ENCODE measurements at places on chromosomes 16 and 17.

GRCh38 chr17:58235821-58236220 is 2.6 kb upstream of the LPO start:
- H3K4me3 ChIP-seq = no peak overlapping the region
- H3K27me3 ChIP-seq = peaks cover 36% of the 10 kb centered on the region
- H3K27ac ChIP-seq = no peak overlapping the region

GRCh38 chr16:4661661-4662060 is 31.7 kb upstream of the NUDT16L1 start:
- H3K27me3 ChIP-seq = no peaks in the 10 kb centered on the region
- H3K36me3 ChIP-seq = peaks cover 48% of the 10 kb centered on the region
- H3K4me3 ChIP-seq = peak overlapping the region; percentile 3

DNA sequence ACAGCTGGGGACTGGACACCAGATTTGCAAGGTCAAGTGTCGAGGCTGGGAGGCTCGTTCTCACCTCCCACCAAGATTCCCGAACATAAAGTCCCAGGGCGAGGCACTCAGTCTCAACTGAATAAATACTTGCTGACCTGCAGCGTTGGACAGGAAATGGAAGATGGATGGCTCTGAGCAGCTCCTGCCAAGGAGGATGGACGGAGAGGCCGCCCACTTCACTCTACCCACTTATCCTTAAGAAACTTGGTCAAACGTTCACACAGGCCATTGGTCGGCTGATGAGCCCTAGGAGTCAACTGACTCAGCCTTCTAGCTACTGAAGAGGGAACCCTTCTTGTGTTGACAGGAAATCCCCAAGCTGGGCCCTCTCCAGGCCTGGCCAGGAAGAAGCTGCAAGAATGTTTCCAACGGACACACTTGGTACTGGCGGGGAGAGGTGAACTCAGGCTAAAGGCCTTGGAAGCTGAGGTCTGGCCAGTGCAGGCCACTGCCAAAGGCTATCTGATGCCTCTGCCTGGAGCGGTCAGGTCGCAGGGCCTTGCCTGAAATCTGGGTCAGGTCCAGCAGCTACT is 50.0 kb downstream of the VAC14 start:
- peaks cover 22% of the 10 kb centered on the region for H3K4me1 ChIP-seq
- no peak for DNase-seq
- peaks cover 57% of the 10 kb centered on the region for H3K36me3 ChIP-seq
- H3K4me3 ChIP-seq = no peak overlapping the region
- no peaks in the 10 kb centered on the region for H3K27me3 ChIP-seq
- peak overlapping the region; percentile 14 for H3K27ac ChIP-seq

GRCh38 chr17:13813347-13814240 is 211.9 kb upstream of the HS3ST3A1 start:
- H3K4me1 ChIP-seq = no peaks in the 10 kb centered on the region
- H3K27me3 ChIP-seq = no peaks in the 10 kb centered on the region
- no peak for DNase-seq
- H3K27ac ChIP-seq = no peak overlapping the region

All from stimulated activated naive B cell treated with anti-CD40 and anti-IgM and Interleukin-4, amounts not matched to agents 10 μg/mL and 1 μg/mL and 100 μg/mL, for 72 hours (primary cell).